ENCODE measurements at places on chromosomes 13 and 19.

DNA sequence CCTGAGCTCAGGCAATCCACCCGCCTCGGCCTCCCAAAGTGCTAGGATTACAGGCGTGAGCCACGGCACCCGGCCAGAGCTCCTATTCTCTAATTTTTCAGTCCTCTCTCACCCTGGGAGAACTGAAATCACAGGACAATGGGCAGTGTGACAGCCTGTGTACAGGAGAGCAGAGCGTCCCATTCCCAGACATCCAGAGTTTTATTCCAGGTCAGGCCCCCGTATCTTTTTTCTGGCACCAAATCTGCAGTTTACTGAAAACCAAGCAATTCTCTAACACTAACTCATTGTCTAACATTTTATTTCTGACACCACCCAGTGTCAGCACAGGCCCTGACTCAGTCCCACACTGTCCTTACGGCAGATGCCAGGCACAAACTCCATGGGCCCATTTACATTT is 6.7 kb downstream of the ZNF708 start:
- no peak overlapping the region for H3K4me3 ChIP-seq
- peaks cover 59% of the 10 kb centered on the region for H3K4me1 ChIP-seq
- peaks cover 54% of the 10 kb centered on the region for H3K36me3 ChIP-seq
- no peaks in the 10 kb centered on the region for H3K27me3 ChIP-seq
- no peak for DNase-seq
- H3K27ac ChIP-seq: no peak overlapping the region

DNA sequence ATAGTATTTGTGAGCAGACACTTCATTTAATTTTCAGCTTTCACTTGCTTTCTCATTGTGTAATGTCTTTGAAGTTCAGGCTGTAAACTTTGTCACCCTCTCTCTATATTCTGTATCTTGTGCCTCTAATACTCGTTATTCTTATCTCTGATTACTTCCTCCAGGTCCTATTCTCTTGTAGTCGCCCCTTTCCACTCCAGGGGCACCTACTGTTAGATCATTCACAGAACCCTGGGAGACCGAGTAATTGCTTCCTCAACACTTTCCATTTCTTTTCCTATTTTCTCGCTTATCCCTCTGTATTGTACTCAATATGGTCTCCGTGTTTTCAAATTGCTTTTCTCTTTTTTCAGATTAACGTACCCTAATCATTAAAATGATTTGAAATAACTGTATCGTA is 93.9 kb upstream of the TDRD3 start:
- peaks cover 4% of the 10 kb centered on the region for H3K27me3 ChIP-seq
- no peak overlapping the region for H3K27ac ChIP-seq
- DNase-seq: no peak

GRCh38 chr19:48928164-48929025 is 5.1 kb upstream of the DHDH start:
- no peak for DNase-seq
- no peak overlapping the region for H3K4me3 ChIP-seq
- peaks cover 5% of the 10 kb centered on the region for H3K4me1 ChIP-seq
- H3K27ac ChIP-seq: no peak overlapping the region
- H3K27me3 ChIP-seq: peaks cover 3% of the 10 kb centered on the region

DNA sequence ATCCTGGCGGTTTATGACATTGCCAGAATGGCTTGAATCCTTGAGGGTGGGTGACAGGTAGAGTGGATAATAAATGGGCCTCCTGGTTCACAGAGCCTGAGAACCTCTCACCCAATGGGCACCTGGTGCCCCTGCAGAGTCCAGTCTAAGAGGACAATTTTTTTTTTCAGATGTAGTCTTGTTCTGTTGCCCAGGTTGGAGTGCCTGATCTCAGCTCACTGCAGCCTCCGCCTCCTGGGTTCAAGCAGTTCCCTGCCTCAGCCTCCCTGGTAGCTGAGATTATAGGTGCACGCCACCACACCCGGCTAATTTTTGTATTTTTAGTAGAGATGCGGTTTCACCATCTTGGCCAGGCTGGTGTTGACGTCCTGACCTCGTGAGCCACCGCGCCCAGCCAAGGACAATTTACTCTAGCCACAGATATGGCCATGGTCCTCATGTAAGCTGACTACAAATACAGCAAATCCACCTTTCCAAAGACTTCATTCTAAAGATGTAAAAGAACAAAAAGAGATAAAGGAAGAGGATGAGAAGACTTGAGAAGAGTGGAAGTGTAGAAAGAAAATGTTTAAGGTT is 33.0 kb downstream of the COL4A2 start:
- H3K4me1 ChIP-seq: peaks cover 20% of the 10 kb centered on the region
- H3K4me3 ChIP-seq: peak overlapping the region; percentile 73
- H3K36me3 ChIP-seq: no peaks in the 10 kb centered on the region
- DNase-seq: no peak
- H3K27ac ChIP-seq: no peak overlapping the region
- H3K27me3 ChIP-seq: peaks cover 15% of the 10 kb centered on the region

- no peak overlapping the region for H3K27ac ChIP-seq
- DNase-seq: no peak
- no peak overlapping the region for H3K4me3 ChIP-seq
Observed at GRCh38 chr13:41286370-41286769, 23.0 kb upstream of the MTRF1 start.

GRCh38 chr19:34336781-34337271 is 28.2 kb upstream of the GPI start:
- H3K4me1 ChIP-seq: peaks cover 5% of the 10 kb centered on the region
- H3K36me3 ChIP-seq: peaks cover 62% of the 10 kb centered on the region
- no peak overlapping the region for H3K27ac ChIP-seq
- H3K27me3 ChIP-seq: no peaks in the 10 kb centered on the region
- no peak for DNase-seq

DNA sequence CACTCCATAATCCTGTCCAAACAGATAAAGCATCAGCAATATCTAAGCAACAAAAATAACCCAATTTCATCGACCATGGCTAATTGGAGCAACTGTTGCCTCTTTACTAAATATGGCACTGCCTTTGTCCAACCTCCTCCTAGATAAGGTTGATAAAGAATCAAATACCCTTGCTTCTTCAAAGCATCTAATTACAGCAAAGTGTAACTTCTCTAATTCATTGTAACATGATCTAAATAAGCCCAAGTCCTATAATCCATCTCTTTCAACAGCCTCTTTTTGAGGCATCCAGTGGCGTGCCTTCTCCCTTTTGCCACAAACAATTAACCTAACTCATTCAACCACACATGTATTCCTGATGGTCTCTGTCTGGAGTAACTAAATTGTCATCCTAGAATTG is 81.7 kb upstream of the KLHL1 start:
- H3K4me3 ChIP-seq: no peak overlapping the region
- no peaks in the 10 kb centered on the region for H3K36me3 ChIP-seq
- DNase-seq: no peak

DNA sequence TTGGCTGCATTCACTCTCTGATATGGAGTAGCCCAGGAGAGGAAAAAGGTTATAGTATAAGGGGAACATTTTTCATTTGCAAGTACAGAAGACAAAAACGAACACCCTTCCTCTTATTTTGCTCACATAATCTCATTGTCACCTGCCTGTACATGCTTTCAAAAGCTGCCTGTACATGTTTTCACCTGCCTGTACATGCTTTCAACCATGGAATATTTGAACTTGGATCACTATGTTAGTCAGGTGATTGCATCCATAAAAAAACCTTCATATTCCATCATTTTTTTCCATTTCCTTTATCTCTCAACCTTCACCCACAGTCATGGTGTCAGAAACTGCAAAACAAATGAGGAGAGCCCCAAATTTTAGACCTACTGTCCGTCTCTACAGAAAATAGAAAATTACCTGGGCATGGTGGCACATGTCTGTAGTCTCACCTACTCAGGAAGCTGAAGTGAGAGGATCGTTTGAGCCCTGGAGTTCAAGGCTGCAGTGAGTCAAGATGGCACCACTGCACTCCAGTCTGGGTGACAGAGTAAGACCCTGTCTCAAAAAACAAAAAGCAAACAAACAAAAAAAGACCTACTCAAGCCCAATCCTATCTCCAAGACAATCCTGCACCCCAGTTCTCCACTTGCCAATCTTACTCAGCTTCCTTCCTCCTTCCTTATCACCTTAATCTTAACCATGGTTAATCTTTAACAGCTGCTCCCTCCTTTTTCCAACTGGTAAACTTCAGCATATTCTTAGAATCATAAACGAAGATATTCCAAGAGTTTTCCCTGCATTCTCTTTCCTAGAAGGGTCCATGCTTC is 11.6 kb downstream of the IGFL2 start:
- no peak for DNase-seq
- no peaks in the 10 kb centered on the region for H3K4me1 ChIP-seq
- peaks cover 2% of the 10 kb centered on the region for H3K36me3 ChIP-seq
- no peak overlapping the region for H3K4me3 ChIP-seq
- no peak overlapping the region for H3K27ac ChIP-seq

DNA sequence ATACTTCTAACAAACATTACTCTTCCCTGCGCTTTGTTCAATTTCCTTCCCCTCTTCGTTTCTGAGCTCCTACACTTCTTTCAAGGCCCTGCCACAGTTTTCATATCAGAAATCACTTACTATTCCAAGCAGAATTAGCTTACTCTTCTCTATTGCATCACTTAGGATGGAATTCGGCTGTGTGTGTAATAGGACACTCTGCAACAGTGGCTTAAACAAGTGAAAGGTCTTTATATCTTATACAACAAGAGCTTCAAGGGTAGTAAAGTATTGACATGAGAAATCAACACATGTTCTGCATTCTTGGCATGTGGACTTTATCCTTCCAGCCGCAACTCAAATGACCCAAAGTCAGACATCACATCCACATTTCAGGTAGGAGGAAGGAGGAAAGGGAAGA is 279.6 kb downstream of the PCDH20 start:
- no peak for DNase-seq
- no peaks in the 10 kb centered on the region for H3K36me3 ChIP-seq
- no peaks in the 10 kb centered on the region for H3K27me3 ChIP-seq
- no peak overlapping the region for H3K27ac ChIP-seq

DNA sequence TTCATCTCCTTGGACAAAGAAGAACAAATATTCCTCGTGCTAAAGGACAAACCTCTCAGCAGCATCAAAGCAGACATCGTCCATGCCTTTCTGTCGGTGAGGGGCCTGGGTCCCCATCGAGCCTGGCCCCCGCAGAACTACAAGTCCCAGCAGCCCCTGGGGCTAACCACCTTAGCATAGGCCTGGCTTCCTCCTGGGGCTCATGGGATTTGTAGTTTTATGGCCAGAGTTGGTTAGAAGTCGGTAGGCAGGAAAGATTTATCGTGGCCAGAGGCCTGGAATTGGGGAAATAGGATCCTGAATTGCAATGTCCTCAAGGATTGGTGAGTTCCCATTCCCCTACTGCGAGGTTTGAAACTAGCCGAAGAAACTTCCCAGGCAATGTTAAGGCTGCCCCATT is 19.6 kb downstream of the TMEM150B start:
- H3K4me3 ChIP-seq: no peak overlapping the region
- no peaks in the 10 kb centered on the region for H3K36me3 ChIP-seq
- peaks cover 8% of the 10 kb centered on the region for H3K4me1 ChIP-seq
- no peaks in the 10 kb centered on the region for H3K27me3 ChIP-seq

DNA sequence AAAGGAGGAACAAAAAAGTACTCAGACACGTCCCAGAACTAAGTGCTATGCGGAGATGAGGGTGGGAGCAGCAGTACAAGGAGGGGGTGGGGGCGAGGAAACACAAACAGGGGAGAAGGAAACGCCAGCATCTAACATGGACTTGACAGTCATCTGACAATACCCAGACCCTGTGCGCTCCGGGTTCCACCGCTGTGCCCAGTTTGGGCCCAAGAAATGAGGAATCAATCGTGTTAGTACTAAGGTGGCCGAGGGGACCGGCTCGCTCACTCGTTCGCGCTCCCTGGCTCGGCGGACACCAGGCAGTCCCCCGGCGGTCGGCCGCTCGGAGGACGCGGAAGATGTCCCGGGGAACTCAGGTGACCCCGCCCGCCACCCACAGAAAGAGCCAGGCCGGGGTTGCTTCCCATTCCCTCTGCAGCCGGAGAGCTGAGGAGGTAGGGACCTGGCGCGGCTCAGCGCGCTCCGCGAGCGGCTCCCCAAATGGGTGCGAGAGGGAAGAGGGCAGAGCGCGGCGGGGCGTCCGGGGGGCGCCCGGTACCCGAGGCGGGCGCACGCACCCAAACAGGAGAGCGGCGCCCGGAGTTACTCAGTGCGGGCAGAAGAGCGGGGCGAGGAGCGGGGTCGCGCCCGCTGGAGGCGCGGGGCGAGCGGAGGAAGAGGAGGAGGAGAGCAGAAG is 616 bp downstream of the TSHZ3 start:
- H3K27ac ChIP-seq: no peak overlapping the region
- no peak for DNase-seq

GRCh38 chr13:109454167-109454917 is 332.0 kb downstream of the IRS2 start:
- DNase-seq: no peak
- no peaks in the 10 kb centered on the region for H3K4me1 ChIP-seq
- H3K27ac ChIP-seq: no peak overlapping the region
- H3K27me3 ChIP-seq: no peaks in the 10 kb centered on the region
- no peak overlapping the region for H3K4me3 ChIP-seq
- H3K36me3 ChIP-seq: no peaks in the 10 kb centered on the region

DNA sequence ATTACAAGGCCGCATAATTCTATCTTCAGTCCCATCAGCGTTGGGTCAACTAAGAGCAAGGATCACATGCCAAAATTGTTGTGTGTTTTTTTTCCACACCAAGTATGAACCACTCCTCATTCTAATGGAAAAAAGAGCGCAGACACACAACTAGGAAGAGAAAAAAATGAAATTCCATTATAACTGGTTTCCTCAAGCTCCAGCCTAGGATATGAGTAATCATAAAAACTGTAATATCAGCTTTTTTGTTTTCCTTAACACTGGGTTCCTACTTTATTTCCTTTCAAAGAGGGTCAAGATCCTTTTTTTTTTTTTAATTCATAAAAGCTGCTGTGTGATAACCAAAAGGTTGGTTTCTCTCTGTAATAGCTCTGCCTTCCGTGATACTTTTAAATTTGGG is 19.4 kb downstream of the TSHZ3 start:
- no peak overlapping the region for H3K27ac ChIP-seq
- H3K4me3 ChIP-seq: no peak overlapping the region
- no peaks in the 10 kb centered on the region for H3K4me1 ChIP-seq
- no peaks in the 10 kb centered on the region for H3K36me3 ChIP-seq
- DNase-seq: no peak
- no peaks in the 10 kb centered on the region for H3K27me3 ChIP-seq

- no peak for DNase-seq
- peak overlapping the region; percentile 28 for H3K4me3 ChIP-seq
- H3K36me3 ChIP-seq: peaks cover 19% of the 10 kb centered on the region
- H3K27me3 ChIP-seq: no peaks in the 10 kb centered on the region
- no peak overlapping the region for H3K27ac ChIP-seq
Observed at GRCh38 chr19:18342090-18342632, 1.8 kb downstream of the PGPEP1 start.

DNA sequence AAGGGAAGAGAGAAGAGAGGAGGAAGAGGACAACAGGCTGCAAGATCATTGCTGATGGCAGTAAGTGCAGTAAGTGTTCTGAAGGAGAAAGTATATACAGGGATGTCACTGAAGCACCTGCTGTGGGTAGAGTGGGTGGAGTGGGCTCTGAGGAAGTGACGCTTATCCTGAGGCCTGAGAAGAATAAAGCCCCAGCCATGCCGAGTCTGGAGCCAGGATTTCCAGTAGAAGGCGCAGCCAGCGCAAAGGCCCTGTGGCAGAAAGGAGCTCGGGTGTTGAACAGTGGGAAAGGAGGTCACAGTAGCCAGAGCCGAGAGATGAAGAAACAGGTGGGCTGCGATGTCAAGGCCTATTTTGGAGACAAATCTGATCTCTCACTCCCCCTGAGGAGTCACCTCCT is 31.8 kb upstream of the ADGRE5 start:
- DNase-seq: no peak
- H3K27me3 ChIP-seq: no peaks in the 10 kb centered on the region
- peak overlapping the region; percentile 56 for H3K27ac ChIP-seq
- peak overlapping the region; percentile 28 for H3K4me3 ChIP-seq

Data from activated B cell treated with CpG ODN at 0.5 μM for 24 hours (primary cell).